ENCODE measurements at places on chromosomes 16 and 17.

DNA sequence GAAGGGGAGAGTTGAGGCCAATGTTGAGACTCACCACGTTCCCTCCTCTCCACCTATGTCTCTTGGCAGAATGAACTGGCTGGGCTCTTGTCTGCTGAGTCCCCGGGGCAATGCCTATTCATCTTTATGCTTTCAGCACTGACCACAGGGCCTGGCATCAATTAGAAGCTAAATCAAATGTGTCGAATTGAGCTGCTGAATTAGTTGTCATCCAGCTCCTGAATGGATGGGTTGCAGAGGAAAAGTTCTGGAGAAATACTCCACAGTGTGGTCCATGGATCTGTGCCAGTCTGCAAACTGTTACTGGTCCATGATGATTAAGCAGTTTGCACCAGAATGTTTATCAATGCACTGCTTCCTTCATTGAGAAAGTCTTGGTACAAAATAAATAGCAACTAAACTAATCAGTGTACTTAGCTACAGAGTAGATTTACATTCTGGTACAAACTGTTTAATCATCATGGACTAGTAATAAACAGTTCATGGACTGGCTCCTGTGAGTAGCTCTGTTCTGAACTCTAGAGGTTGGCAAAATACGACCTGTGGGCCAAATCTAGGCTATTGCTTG lies 4.6 kb downstream of the CNGB1 start:
- no peak for DNase-seq

DNA sequence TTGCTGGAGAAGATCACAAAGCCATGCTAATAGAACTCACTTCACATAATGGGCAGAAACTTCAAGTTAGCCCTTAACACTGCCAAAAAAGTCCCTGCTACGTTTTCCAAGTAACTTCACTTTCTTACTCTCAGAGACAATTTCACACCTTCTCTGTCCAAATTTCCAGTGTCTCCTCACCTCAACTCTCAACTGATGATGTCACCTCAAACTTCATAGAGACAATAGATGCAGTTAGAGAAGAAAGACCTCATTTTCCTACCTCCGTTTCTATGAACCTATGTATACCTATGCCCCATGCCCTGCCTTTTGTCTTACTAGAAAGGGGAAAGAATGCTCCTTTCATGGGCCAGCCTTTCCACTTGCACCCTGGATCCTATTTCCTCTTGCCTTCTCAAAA lies 14.2 kb upstream of the EFCAB3 start:
- no peak for DNase-seq

- DNase-seq = no peak
Observed at GRCh38 chr17:61144617-61145564, 254.8 kb upstream of the TBX2 start.

GRCh38 chr16:50238868-50239301 lies 27.5 kb upstream of the ADCY7 start:
- no peak for DNase-seq

DNA sequence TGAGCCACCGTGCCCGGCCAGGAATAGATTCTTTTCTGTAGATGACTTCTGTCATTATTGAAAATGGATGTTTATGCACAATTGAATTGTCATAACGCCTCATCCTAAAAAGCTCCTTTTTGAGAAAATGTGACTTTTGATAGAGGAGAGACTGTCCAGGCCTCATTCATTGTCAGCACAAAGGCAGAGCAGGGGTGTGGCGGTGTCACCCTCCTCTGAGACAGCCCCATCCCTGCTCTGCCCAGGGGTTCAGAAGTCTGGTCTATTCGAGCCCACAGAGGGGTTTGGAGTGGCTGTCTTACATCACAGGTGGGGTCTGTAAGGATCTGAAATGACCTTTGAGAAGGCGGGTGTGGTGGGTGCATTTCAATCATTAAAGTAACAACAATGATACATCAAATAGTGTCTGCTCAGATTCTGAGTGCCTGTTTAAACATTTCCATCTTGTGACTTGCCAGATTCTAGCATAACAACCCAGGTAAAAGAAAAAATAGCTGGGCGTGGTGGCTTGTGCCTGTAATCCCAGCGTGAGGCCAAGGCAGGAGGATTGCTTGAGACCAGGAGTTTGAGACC lies 161.0 kb downstream of the SEC14L1 start:
- DNase-seq = no peak

Data from ELR (cell line).